NCI-H1436 treated with DMSO at 0.1 percent for 48 hours (cell line): ENCODE measurements at places on chromosomes 2 and 18.

- DNase-seq, result no peak
Measured at GRCh38 chr2:54570925-54571694, 115.0 kb downstream of the SPTBN1 start.

DNA sequence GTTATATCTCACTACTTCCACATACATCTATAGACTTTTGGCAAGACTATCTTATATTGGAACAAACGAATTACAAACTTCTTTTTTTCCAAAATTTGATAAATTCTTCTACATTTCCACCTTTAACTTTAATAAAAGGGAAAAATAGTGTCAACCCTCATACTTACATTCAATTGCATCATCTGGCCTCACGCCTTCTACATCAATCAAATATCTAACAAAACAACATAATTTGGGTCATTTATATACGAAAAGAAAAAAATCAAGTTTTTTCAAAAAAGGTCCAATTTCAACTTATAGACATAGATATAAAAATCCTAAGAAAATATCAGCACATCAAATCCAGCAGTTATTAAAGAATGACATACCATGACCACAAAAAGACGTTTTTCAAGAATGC lies 12.9 kb downstream of the DUSP11 start:
- DNase-seq, result no peak

DNA sequence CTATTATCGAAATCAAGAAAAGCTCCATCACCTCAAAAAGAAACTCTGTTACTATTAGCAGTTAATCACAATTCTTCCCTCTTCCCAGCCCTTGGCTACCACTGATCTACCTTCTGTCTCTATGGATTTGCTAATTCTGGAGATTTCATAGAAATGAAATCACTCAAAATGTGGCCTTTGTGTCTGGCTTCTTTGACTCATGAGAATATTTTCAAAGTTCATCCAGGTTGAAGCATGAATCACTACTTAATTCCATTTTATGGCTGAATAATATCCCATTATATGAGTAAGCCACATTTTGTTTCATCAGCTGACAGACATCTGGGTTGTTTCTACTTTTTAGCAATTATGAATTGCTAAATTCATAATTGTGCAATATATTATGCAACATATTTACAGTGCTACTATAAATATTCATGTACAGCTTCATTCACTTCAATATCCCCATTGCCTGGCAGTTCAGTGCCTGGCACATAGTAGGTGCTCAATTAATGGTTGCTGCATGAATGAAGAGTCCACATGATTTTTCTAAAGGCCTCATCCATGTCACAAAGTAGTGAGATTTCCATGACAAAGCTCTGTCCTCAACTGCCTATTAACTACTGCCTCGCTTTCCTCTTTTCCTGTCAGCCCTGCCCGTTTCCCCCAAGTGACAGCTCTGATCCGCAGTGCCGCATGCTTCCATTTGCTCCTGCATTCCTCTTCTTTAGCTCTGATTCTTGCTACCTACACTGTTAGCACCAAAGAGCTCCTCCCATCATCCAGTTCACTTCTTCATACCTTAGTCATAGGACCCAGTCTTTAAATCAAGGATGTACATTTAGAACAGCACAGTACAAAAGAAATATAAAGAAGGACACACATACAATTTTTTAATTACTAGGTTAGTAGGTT lies 32.8 kb downstream of the CCDC93 start:
- no peak for DNase-seq

GRCh38 chr18:48919547-48919946 lies 31.2 kb downstream of the SMAD7 start:
- DNase-seq, result no peak

DNA sequence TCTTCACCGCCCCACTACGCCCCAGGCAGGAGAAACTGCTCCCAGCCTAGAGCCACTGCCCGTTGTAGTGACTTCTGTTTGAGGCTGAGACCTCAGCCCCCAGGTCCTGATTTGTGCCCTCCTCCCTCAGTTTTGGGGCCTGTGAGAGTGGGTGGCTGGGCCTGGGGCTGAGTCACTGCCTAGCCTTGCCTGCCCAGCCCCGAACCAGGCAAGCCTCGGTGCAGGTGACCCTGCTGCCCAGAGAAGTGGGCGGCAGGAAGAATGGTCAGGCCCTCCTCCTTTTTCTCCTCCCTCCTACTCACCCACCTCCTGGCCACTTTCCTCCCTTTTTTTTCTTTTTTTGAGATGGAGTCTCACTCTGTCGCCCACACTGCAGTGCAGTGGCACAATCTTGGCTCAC lies 66.6 kb downstream of the ZFP36L2 start:
- DNase-seq, result no peak

DNA sequence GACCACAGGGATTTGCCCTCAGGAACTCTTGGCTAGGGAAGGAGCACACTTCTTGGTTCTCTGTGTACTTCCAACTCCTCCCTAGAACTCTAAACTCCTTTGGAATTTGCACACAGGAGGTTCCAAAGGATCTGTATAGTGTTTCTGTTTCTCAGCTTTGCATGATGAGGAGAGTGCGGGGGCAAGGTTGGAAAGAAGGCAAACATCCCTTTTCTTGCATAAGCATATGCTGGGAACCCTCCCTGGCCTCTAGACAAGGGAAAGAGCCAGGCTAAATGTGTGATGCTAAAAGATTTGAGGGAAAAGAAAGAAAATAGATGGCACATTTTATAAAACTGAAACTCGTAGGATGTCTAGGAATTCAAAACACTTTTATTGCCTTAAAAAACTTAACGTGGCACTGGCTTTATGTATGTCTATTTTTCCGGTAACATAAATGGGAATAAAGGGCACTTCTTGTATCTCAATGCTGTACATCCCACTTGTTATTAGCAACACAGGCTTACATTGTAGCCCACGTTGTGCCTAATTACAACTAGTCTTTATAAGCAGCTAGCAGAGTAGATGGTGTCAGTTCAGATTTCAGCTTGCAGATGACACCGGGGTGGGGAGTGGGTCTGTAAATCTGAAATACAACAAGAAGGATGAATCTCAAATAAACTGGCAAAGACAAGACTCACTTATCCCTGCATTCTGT lies 165.8 kb downstream of the GPD2 start:
- DNase-seq, result no peak

DNA sequence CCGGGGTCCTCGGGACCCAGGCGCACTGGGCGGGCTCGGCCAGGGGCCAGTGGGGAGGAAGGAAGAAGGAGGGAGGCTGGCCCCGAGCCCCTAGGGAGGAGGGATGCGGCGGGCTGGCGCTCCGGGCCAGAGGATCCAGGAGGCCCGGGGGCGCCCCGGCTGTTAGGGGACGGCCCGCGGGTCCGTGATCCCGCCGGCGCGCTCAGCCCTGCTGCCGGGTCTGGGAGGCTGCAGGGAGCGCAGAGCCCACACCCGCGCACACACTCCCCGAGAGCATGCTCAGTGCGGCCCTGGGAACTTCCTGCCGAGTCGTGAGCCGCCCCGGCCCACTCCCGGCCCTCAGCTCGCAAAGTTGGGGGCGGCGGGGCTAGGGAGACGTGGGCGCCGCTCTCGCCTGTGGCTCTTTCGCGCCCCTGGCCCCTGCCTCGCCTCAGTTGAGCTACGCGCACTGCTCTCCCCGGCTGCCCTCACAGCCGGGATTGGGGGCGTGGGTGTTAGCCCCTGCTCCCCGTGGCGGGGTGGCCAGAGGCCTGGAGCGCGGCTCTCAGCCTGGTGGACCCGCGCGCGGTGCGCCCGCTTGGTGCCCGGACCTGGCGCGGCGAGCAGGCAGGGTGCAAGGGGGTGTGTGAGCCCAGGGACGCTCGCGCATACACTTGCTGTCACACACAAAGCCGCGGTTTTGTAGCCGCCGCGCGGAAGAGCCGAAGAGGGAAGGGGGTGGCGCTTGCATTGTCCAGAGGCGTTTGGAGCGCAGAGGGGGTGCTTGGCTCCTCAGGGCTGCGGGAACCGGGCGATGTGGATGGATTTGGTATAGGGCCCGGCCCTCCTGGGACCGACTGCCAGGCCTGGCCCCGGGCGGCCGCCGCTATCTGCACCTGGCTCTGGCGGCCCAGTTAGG lies 132.9 kb upstream of the MGAT5 start:
- no peak for DNase-seq

GRCh38 chr2:50648041-50648700 lies 383.8 kb downstream of the NRXN1 start:
- no peak for DNase-seq

DNA sequence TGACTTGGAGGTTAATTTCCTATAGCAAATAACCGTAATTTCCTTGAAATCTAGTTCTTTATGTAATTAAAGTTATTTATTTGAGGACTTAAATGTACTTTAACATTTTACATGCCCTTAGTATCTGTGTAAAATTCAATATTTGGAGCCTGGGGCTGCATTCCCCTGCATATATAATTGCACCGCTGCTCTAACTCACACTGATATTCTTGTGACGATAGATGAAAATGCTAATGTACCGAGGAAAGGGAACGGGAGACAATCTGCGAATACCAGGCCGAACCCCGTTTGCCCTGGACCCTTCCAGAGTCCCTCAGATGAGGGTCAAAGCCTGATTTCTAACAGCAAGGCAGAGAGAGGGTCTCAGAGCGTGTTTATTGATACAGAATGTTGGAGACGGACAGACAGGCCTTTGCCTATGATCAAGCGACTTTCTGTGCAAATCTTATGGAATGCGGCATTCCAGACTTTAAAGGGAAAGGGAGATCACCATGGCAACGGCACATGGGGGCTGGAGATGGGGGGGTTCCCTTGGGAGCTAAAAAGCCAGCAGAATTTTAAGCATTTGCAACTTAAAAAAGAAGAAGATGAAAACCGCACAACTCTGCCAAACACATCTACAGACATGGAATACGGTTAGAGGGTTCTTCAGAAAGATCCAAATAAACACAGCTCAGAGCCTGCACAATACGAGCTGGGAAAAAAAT lies 57.6 kb upstream of the TWIST2 start:
- no peak for DNase-seq

GRCh38 chr2:105753380-105753779 lies 8.7 kb downstream of the NCK2 start:
- DNase-seq, result no peak

DNA sequence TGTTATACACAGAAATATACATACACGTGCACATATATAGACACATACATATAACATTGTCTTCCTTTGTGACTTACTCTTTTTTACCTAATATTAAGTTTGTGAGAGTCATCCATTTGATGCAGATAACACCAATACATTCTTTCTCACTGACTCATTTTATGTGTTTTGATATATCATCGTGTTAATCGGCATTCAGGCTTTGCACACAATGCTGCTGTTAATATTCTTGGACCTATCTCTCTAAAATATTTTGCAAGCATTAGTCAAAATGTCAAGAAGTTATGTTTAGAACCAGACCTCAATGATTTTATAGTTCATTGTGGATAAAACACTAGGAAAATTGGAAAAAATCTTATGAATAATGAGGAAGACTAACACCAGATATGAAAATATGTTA lies 441.1 kb downstream of the LRATD1 start:
- DNase-seq, result no peak

DNA sequence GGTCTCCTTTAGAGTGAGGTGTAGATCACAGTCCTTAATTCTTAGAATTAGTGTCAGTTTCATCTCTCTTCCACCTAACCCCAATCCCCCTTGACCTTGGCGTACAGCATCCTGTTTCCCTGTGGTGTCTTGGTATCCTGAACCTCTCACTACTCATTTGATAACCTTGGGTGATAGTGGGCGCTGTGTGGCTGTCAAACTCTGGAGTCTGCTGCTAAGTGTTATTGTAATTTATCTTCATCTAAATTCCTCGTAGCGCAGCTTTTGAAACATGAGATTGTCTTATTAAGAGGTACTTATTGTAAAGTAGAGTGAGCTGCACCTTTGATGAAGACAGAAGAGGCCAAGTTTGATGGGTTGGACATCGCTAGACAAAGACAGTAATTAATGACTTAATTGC lies 222.6 kb upstream of the SPRED2 start:
- DNase-seq, result no peak
